ENCODE measurements at places on chromosomes 7 and 10.

- no peak for DNase-seq
Measured at GRCh38 chr7:101555921-101556275, 73.2 kb downstream of the MYL10 start.

DNA sequence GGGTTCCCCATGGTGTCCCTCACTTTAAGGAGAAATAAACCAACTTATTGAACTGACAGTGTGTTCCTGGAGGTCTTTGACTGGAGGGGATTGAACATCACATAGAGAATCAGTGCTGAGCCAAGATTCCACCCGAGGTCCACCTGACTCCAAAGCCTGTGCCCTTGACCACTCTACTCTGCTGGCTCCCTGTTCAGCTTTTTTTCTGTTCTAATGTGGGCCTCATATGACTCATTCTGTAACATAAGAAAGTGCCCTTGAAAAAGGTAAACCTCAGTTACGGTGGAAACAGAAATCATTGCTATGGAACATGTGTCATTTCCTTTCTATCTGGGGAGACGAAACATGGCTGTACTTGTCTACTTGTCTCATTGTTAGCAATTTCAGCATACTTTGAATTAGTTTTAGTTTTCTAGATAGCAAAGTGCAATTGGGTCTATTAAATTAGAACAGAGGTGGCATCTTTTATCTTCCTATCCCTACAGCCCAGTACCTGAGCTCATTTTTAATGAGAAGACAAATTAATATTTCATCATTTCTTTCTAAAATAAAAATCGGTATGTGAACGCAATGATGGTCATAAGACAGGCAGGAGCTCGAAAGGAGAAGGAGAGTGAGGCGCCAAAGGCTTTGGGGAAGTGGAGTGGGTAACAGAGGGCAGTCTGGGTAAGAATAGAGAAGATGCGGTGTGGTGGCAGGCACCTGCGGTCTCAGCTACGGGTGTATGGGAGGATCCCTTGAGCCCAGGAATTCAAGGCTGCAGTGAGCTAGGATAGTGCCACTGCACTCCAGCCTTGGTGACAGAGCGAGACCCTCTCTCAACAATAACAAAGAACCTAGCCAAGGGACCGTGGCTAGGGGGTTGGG is 1.5 kb downstream of the GSDME start:
- peak; percentile 76 for DNase-seq

DNA sequence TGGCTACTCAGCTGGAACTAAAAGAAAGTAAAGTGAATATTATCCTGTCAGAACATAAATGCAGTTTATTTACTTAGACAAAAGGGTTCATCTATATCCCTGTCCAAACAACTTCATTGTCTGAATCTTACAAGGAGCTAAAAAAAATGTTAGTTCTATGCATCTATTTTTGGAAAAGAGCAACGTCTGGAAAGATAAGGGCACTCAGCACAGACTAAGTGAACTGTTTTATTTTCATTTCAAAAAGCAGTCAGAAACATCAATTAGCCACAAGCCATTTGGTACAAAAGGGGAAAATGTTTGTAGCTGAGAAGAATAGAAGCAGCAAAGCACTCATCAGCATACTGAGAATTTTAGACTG is 245.5 kb downstream of the FOXP2 start:
- no peak for DNase-seq

GRCh38 chr7:83532219-83532618 is 116.7 kb downstream of the SEMA3E start:
- DNase-seq = no peak

- no peak for DNase-seq
Measured at GRCh38 chr7:5694221-5694754, 87.2 kb downstream of the RNF216 start.

DNA sequence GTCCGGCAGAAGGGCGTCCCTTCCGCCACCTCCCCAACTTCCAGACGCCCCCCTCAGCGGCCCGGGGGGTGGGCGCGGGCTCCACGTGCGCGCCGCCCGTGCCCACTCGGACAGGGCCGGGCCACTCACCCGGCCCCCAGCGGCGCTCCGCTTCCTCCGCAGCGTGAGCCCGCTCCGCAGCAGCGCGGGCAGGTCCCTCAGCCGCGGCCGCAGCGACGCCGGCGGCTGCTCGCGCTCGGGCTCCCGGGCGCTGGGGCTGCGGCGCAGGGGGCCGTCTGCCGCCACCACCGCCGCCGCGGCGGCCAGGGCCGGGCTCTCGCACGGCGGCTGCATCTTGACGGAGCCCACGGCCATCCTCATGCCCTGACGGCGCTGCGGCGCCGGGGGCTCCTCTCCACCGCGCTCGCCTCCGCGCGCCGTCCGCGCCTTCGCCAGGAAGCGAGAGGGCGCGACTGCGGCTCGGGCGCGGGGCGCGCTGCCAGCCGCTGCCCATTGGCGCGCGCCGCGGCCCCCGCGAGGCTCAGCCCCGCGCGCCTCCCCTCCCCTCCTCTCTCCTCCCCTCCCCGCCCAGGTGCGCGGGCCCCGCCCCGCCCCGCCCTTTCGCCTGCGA is at the start of gene RAPGEF5:
Gene RAPGEF5 (minus strand): TSS at position 454 of the 610 bp plus-strand sequence. CDS start 94 bp downstream, at position 360.
- DNase-seq = no peak

- no peak for DNase-seq
Measured at GRCh38 chr7:158377800-158378623, 209.6 kb downstream of the PTPRN2 start.

- DNase-seq = no peak
Measured at GRCh38 chr10:3898821-3899220, 113.8 kb upstream of the KLF6 start.

DNA sequence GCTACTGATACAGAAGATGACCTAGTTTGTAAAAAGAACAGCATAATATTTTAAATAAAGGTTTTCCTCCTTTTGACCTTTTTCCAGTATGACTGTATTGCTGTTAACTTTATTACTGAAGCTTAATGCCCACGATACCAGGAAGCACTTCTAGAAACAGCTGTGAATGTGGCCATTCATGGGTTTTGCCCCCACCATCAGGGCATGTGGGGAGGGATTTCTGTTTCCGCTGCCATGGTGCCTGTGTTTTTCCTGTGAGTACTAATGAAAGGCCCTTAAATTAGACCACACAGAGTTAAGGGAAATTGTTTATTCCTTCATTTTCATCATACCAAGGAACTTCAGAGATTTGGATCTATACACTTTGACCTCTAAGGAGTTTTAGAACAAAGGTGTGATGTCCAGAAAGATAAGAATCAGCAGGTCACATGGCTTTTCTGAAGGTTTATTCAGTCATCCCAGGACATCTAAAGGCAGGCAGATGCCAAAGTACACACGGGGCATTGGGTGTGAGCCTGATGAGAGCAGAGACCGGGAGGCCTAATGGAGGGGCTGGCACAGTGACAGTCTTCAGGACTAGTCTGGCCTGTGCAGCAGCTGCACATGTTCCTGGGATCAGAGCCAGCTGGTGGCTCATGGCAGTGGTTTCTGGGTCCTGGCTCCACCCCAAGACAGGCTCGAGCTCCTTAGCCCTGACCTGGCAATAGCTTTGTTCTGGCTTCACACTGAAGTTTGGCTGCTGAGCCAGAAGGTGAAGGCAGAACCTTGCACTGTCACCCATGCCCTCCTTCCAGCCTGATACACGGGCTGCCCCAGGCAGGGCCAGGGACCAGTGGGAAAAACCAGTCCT is 190.9 kb downstream of the REEP3 start:
- DNase-seq = no peak

DNA sequence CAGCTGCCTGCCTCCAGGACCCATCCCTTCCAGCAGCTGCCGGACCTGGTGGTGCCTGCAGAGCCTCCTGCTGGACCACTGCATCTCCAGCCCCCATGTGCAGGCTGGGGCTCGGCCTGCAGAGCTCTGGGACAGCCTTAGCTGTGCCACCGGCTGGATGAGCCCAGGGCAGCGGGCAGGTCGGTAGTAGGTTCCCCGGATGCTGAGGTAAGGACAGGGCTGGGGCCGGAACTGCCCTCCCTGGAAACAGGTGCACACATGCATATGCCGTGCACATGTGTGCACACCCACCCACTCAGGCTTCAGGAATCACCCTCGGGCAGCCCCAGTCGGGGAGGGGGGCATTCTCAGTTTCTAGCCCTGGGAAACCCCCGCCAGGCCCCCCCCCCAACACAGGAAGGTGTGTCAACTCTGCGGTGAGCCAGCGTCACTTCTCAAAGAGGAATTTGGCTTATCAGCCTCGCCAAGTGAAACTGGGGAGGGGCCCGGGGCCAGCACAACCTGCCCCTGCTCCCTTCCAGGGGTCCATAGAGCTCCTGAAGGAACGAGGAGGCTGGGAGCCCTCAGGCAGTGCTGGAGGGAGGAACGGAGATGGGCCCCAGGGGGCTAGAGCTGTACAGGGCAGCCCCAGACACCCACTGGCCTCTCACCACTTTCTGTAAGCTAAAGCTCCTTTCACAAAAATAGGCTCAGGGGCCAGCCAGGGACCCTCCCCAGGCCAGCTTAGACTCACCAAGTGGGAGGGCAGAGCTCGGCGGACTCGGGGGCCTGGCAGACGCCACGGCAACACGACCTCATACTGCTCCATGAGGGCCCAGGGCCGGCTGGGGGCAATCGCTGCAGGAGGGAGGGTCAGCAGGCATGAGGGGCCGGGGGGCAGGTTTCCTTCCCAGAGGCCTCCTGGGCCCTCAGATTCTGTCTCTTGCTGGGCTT is 1.7 kb downstream of the ADAM8 start:
- peak; percentile 27 for DNase-seq

GRCh38 chr10:24574578-24575155 is 149.0 kb downstream of the ARHGAP21 start:
- DNase-seq = no peak

GRCh38 chr10:122373721-122374120 is 787 bp upstream of the PLEKHA1 start:
- DNase-seq = no peak

GRCh38 chr7:15015545-15016314 is 113.2 kb upstream of the DGKB start:
- DNase-seq = peak; percentile 38

- no peak for DNase-seq
Measured at GRCh38 chr10:90987383-90987782, 66.5 kb upstream of the ANKRD1 start.

DNA sequence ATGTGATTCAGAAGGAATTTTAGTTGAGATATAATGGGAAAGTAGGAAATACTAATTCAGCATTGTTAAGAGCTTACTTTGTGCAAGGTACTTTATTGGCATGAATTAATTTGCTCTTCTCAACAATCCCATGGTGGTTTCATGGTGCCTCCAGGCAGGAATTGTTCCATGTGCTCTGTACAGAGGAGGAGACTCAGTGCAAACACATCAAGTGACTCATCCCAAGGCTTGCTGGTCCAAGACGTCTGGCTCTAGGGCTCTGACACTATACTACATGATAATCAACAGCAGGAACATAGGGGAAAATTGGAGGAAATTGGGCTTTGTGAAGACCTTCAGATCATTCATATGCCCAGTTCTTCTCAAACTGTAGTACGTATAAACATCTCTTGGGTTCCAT is 66.5 kb upstream of the PRKG1 start:
- no peak for DNase-seq

GRCh38 chr10:102421757-102422512 is 1.3 kb downstream of the FBXL15 start:
- DNase-seq = peak; percentile 63

- DNase-seq = no peak
Measured at GRCh38 chr10:59991117-59991516, 84.8 kb upstream of the CCDC6 start.

DNA sequence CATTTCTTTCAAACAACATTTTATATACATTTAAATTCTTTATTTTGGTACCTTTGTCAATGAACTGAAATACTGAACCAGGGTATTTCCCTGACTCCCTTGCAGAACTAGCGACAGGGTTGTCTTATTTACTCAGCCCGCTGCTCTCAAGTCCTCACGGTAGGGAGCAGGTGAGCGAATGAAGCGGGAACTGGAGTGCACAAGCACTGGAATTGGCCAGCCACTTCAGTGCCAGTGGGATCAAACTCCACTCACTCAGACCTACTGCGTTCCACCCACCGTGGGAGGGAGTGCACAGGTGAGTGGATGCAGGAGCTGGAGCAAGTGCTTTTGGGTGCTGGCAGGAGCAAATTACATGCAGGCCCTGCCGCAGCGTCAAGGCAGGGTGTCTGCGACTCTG is 28.1 kb upstream of the NEUROD6 start:
- DNase-seq = no peak

DNA sequence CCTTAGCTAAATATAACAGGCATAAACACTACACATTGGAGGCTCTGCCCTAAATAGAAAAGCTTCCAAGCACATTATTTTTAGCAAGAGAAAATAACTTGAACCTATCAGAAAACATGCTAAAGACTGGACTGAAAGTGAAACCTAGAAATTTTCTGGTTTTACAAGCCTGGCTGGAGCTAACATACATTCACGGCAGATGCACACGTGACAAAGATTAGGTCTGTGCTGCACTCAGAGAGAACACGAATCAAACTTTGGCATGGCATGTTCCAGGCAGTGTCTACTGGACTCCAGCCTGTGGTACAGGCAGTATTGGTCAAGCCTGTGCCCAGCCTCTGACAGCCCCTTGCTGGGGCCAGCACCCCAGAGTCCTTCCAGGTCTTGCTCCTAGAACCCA is 94.1 kb upstream of the PCBD1 start:
- no peak for DNase-seq

DNA sequence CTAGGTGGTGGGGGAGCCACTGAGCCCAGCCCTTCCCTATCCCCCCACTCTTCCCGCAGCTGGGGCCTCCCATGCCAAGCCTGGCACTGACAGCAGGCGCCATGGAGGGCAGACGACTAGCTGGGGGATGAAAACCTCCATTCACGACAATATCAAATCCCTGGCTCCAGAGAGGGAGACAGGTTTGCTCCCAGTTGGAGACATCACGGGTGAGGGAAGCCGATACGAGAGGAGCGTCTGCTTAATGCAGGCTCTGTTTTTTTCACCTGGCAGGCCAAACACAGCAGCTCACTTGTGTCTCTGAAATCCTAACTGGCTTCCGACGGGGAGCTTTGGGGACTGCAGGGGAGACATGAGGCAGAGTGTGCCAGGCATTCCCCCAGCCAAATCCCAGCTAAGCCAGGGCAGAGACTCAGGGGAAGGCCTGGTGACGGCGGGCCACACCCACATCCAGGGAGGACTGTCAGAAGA is 307.4 kb upstream of the ZMIZ1 start:
- DNase-seq = no peak

DNA sequence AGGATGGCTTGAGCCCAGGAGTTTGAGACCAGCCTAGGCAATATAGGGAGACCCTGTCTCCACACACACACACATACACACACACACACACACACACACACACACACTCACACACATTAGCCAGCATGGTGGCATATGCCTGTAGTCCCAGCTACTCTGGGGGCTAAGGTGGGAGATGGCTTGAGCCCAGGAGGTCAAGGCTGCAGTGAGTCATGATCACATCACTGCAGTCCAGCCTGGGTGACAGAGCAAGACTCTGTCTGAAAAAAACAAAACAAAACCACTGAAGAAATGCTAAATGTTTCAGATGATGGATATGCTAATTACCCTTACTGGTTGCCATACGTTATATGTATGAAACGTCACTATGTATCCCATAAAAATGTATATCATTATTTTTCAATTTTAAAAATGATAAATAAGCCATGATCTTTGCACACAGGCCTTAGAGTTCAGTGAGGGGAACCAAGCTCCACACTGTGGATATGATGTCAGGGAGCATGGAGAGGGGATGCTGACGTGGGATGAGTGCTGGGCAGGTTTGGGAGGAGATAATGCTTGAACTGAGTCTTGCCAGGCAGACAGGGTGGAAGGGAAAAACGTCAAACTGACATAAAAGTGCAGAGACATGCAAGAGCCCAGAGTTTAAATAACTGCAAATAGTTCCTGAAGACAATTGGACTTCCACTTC is 45.9 kb upstream of the ARHGAP12 start:
- DNase-seq = no peak

GRCh38 chr10:82922755-82923154 is 1047.8 kb downstream of the NRG3 start:
- DNase-seq = no peak

Data from inflammatory macrophage (primary cell).